ENCODE measurements at places on chromosomes 12 and 14.

DNA sequence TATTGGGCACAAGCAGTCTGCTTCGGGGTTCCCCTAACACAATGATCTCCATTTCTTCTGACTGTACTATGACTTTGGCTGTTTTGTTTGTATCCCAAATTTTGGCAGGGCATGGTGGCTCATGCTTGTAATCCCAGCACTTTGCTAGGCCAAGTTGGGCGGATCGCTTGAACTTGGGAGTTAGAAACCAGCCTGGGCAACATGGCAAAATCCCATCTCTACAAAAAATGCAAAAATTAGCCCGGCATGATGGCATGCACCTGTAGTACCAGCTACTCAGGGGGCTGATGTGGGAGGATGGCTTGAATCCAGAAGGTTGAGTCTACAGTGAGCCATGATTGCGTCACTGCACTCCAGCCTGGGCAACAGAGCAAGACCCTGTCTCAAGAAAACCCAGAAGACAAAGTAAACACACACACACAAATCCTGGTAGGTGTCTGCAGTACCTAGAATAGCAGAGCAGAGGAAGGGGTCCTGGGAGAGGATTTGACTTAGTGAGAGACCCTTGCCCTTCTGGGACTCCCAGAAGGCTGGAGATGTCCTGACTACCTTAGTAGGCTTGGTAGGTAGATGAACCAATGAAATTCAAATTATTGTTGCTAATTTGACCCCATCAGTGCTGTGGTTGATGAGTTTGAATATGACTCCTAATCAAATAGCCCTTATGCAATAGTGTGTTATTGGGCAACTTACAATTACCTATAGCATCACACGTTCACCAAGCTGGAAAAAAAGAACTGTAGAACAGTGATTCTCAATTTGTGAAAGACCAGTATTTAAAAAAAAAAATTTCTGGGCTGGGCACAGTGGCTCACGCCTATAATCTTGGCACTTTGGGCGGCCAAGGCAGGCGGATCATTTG is 6.8 kb upstream of the AEBP2 start:
- DNase-seq, result no peak

- peak; percentile 71 for DNase-seq
Observed at GRCh38 chr14:24095271-24096068, 1.4 kb downstream of the PCK2 start.

- DNase-seq, result no peak
Observed at GRCh38 chr12:17344649-17345048, 738.7 kb upstream of the LMO3 start.

DNA sequence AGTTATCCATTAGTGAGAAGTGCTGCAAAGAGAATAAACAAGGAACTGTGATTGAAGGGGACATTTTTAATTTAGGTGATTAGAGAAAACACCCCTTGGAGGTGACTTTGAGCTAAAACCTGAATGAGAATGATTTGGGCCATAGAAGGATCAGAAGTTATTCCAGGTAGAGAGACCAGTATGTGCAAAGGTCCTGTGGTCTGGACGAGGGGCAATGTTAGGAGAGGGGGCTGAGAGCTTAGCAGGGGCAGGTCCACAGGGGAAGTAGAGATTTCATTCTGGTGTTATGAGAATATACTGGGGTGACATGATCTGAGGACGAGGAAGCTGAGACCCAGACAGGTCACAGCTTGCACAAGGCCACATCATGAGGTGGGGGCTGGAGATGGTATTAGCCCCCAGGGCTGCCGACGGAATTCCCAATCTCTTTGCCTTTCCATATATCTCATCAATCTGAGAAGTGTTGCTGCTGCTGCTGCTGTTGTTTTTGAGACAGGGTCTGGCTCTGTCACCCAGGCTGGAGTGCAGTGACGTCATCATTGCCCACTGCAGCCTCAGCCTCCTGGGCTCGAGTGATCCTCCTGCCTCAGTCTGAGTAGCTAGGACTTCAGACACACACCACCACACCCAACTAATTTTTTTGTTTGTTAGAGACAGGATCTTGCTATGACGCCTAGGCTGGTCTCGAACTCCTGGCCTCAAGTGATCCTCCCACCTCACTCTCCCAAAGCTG is 55.6 kb downstream of the KCTD10 start:
- peak; percentile 9 for DNase-seq

DNA sequence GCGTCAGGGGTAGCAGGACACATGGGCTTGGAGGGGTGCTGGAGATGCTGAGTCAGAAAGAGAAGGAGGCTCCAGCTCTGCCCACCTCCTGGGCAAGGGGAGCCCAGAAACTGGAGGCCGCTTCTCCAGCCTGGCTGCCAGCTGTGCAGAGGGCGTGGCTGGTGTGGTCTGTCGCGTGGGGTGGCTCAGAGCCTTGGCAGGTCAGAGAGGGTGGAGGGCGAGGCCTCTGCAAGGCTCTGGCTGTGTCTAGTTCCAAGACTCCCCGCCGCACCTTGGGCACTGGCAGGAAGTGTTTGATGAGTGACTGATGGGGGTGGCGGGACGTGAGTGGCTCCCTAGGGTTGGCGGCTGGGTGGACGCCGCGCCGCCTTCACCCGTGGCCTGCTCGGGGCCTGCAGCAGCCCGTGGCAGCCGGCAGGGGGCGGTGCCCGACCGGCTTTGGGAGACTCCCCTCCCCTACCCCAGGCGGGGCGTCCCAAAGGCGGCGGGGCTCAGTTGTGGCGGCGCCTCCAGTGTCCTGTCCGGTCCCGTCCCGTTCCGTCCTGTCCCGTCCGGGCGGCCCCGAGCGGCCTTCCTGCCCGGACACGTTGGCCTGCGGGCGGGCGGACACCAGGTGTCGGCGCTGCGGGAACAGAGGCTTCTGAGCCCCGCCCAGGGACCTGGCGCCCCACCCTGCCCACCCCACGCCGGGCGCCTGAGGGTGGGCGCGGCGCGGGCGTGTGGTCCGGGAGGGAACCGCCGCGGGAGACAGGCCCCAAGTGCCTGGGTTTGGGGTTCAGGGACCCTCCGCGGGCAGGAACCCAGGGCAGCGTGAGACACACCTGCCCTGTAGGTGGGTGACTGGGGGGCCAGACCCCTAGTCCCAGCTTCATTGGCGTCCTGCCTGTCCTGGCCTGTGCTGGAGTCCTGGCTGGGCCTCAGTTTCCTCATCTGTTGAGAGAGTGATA is 39.7 kb downstream of the KRT80 start:
- peak; percentile 72 for DNase-seq

DNA sequence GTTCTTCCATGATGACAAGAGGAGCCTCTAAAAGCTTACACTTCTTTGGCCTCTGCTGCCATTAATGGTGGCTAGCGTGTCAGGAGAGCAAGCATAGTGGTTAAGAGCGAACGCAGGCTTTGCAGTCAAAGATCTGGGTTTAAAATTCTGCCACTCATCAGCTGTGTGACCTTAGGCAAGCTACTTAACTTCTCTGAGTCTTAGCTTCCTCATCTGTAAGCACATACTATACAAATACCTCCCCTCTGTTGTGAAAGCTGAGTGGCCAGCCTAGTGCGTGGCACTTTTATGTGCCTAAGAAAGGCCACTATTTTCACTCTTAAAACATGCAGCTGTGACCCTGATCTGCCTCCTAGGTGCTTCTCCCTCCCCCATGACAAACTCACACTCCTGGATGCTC is 11.6 kb downstream of the APPL2 start:
- no peak for DNase-seq

DNA sequence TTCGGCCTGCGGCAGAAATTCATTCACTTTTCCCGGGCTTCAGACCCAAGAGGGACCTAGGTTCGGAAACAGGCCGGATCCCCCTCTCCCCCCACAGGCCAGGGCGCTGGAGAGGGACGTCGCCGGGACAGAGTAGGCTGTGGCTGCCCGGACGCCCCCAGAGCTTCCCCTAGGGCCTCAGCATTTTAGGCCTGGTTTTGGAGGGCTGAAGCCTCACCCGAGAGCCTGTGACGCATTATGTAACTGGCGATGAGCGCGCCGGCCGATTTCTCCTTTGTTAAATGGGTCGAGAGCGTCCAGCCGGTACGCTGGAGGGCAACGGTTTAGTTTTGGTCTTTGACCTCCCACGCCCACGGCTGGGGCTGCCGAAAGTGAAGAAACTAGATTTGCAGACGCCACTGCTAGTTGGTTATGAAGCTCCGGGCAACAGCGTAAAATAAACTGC is 657 bp downstream of the PEBP1 start:
- DNase-seq, result peak; percentile 65
